ENCODE measurements at places on chromosomes 12 and 14.
A peak's percentile ranks its signal among the peaks of the same experiment; 100 is the strongest.

DNA sequence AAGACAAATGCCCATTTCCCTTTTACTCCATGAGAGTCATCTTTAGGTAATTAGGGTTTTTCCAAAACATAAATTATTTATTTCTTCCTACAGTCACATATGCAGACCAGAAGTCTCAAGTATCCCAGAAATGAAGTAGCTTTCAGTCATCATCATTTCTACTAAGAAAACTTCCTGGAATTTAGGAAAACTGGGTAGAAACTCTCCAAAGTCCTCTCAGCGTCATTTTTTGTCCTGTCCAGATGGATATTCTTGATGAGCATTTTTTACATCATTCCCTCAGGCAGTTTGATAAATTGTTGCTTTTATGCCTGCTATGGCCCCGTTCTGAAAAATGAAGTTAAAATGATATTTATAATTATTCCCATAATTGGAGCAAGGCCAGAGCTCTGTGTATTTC lies 93.9 kb upstream of the DCN start:
- no peaks in the 10 kb centered on the region for H3K27me3 ChIP-seq
- no peak overlapping the region for H3K4me3 ChIP-seq
- no peaks in the 10 kb centered on the region for H3K4me1 ChIP-seq
- no peak for DNase-seq

- peak; percentile 90 for DNase-seq
- no peak overlapping the region for H3K27ac ChIP-seq
- H3K4me3 ChIP-seq = no peak overlapping the region
- H3K36me3 ChIP-seq = no peaks in the 10 kb centered on the region
Observed at GRCh38 chr14:105201925-105202513, 20.9 kb upstream of the NUDT14 start.

- no peaks in the 10 kb centered on the region for H3K36me3 ChIP-seq
- no peak overlapping the region for H3K4me3 ChIP-seq
- H3K4me1 ChIP-seq = no peaks in the 10 kb centered on the region
Observed at GRCh38 chr14:98819132-98819866, 452.7 kb downstream of the BCL11B start.

DNA sequence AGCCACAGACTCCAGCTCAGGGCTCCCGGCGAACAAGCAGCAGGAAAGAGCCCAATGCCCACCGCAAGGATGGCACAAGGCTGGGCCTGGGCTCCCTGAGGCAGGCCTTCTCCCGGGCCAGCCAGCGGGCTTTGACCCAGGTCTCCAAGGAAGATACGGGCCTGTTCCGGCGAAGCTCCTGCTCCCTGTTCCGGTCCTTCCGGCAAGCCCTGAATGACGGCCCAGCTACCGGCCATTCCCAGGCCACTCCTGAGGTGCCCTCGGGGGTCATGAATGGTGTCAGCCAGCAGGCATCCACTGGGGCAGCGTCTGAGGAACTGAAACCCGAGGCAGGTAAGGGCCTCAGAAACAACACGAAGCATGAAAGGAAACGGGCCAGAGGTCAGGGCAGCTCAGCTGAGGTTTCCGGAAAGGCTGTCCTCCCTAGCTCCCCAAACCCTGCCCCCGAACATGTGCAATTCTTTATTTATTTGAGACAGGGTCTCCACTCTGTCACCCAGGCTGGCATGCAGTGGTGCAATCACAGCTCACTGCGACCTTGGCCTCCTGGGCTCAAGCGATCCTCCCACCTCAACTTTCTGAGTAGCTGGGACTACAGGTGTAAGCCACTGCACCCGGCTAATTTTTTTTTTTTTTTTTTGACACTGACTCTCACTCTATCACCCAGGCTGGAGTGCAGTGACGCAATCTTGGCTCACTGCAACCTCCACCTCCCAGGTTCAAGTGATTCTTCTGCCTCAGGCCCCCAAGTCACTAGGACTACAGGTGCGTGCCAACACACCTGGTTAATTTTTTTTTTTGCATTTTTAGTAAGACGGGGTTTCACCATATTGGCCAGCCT lies 6.0 kb downstream of the EXOC3L4 start:
- H3K4me1 ChIP-seq = peaks cover 12% of the 10 kb centered on the region
- no peak overlapping the region for H3K27ac ChIP-seq
- no peaks in the 10 kb centered on the region for H3K36me3 ChIP-seq
- H3K4me3 ChIP-seq = no peak overlapping the region

DNA sequence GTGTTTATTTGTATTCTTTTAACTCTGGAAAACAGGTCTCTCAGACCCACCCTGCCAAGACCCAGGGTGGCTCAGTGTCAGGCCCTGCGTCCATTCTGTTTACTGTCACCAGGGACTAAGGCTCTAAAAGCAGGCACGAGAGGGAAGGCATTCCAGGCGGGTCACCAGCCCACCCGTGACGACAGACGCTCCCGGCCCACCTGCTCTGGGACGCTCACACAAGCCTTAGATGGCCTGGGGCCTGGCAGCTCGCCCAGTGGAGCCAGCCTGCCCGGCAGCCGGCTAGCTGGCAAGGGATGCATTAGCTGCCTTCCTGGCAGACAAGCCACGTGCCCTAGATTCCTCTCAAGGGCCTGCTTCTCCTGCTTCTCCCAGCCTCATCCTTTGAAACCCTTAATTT lies 9.2 kb upstream of the NUAK1 start:
- H3K36me3 ChIP-seq = no peaks in the 10 kb centered on the region
- no peaks in the 10 kb centered on the region for H3K4me1 ChIP-seq
- H3K27ac ChIP-seq = no peak overlapping the region
- H3K27me3 ChIP-seq = peaks cover 11% of the 10 kb centered on the region

- peaks cover 10% of the 10 kb centered on the region for H3K27me3 ChIP-seq
- H3K27ac ChIP-seq = no peak overlapping the region
- H3K4me3 ChIP-seq = no peak overlapping the region
- H3K4me1 ChIP-seq = no peaks in the 10 kb centered on the region
Observed at GRCh38 chr12:130334937-130335336, 2.8 kb upstream of the PIWIL1 start.

DNA sequence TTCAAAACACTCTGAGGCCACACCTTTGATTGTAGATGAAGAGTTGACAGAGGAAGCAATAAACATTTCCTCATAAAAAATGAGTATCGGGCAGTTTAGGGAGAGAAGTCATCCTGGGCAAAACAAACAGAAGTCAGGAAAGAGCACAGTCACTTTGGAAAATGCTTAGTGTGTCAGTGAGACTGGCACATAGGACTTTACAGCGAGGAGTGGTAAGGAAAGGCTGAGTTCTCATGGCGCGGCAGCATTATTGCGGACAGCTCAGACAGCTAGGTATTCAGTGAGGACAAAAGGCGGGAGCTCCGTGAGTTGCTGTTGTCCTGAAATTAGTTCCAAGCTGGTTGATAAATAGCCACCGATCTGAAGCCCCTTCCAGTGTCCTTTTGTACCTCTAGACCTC lies 229.9 kb downstream of the SNAPC1 start:
- no peak overlapping the region for H3K27ac ChIP-seq
- H3K4me3 ChIP-seq = no peak overlapping the region
- H3K36me3 ChIP-seq = no peaks in the 10 kb centered on the region
- H3K27me3 ChIP-seq = no peaks in the 10 kb centered on the region
- no peak for DNase-seq

DNA sequence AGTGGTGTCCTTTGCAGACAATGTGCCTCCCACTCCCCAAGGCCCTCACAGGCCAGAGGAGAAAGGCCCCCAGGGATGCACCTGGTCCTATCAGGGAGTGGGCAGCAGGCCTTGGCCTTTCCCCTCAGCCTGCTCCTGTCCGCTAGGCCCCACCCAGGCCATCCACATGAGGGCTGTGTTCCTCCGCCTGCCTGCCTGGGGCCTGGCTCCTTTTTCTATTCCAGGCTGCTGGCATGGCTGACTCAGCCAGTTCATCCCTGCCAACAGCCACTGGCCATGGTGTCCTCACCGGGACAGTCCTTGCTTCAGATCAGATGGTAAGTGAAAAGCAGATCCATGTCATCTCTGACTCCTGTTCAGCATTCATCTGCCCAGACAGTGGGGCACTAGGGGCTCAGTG lies 13.4 kb downstream of the ISM2 start:
- no peaks in the 10 kb centered on the region for H3K27me3 ChIP-seq
- no peaks in the 10 kb centered on the region for H3K4me1 ChIP-seq
- DNase-seq = no peak
- no peaks in the 10 kb centered on the region for H3K36me3 ChIP-seq
- no peak overlapping the region for H3K4me3 ChIP-seq

DNA sequence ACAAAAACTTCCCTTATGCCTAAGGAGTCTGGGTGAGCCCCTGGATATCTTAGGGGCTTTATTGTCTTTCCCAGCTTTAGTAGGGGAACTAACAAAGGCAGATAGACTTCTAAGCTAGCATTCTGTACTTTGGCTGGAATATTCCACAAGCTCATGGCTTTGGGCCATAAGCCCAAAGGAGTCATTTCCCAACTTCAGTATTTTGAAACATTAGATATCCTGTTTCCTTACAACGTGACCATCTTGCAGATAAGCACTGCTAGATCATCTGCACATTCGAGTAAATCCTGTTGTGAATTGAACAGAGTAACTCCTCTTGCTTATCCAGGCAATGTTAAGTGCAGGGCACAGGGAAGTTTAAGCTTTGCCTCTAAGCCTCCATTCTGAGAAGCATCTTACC lies 70.6 kb upstream of the ACTN1 start:
- H3K27ac ChIP-seq = no peak overlapping the region
- no peaks in the 10 kb centered on the region for H3K27me3 ChIP-seq
- H3K4me3 ChIP-seq = no peak overlapping the region

DNA sequence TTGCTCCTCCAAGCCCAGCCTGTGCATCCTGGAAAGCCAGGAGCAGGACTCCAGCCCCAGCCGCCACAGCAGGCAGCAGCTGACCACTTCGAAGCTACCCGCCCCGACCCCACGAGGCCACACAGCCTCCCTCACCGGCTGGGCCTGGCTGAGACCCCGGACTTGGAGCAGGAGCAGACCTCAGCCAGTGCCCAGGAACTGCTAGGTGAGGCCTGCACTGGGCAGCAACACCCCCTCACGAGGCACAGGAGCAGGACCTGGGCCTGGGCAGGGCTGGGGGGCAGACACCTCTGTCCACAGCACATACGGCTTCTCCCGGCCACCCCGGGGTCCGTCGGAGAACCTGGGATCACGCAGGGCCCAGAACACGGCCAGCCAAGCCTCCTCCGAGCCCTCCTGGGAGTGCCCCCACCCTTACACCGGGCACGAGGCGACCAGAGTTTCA lies 137.4 kb upstream of the C14orf180 start:
- H3K4me1 ChIP-seq = peaks cover 6% of the 10 kb centered on the region
- no peak overlapping the region for H3K4me3 ChIP-seq
- H3K36me3 ChIP-seq = no peaks in the 10 kb centered on the region
- no peak for DNase-seq
- no peaks in the 10 kb centered on the region for H3K27me3 ChIP-seq
